Bladder microvascular endothelial cell (primary cell): ENCODE measurements at places on chromosomes 2 and 18. TPM values are rescaled to one million over a fixed set of nuclear protein-coding genes. Genes with fewer than 3 reads are reported as not detected.

Gene TRIM54
- total RNA-seq = 3.1 TPM in 1 of 2 replicates, not detected in the other

Gene CENPA
- total RNA-seq = 6.7 and 13.9 TPM in 2 replicates

Gene COL4A3
- not detected in 2 replicates for total RNA-seq

Gene CTDP1
- total RNA-seq = 24.8 and 35.5 TPM in 2 replicates

Gene TUBB8B
- total RNA-seq = not detected in 2 replicates

Gene KIAA2012
- not detected in 2 replicates for total RNA-seq

Gene SCN3A
- total RNA-seq = 0.32 and 10.2 TPM in 2 replicates

Gene DIPK1C
- total RNA-seq = not detected in 2 replicates

Gene MROH2A
- total RNA-seq = not detected in 2 replicates

Gene APOB
- under 0.01 and 0.57 TPM in 2 replicates for total RNA-seq

Gene GPBAR1
- 0.06 and 0.16 TPM in 2 replicates for total RNA-seq

Gene RIT2
- total RNA-seq = not detected in 2 replicates

Gene FER1L5
- total RNA-seq = not detected in 2 replicates

Gene SIX3
- total RNA-seq = not detected in 2 replicates

Gene AGXT
- total RNA-seq = under 0.01 TPM in 1 of 2 replicates, not detected in the other

Gene CCDC74B
- 0.65 and 0.94 TPM in 2 replicates for total RNA-seq

Gene ADCYAP1
- total RNA-seq = not detected in 2 replicates

Gene ABCG5
- total RNA-seq = not detected in 2 replicates

Gene GALR1
- total RNA-seq = not detected in 2 replicates

Gene KLF7
- 7.1 and 21.3 TPM in 2 replicates for total RNA-seq

Gene ATP9B
- 17.8 and 36.6 TPM in 2 replicates for total RNA-seq

Gene CREG2
- 0.06 and 0.65 TPM in 2 replicates for total RNA-seq

Gene CDK15
- not detected in 2 replicates for total RNA-seq

Gene MEP1B
- 0.25 TPM in 1 of 2 replicates, not detected in the other for total RNA-seq

Gene LAPTM4A
- 76.3 and 170 TPM in 2 replicates for total RNA-seq

Gene RGPD4
- not detected in 2 replicates for total RNA-seq

Gene TTC39C
- total RNA-seq = 1.1 and 2.1 TPM in 2 replicates

Gene GKN1
- total RNA-seq = not detected in 2 replicates

Gene ACVR1C
- under 0.01 TPM in 1 of 2 replicates, not detected in the other for total RNA-seq
